ENCODE measurements at places on chromosomes 4 and X.
A peak's percentile ranks its signal among the peaks of the same experiment; 100 is the strongest.

DNA sequence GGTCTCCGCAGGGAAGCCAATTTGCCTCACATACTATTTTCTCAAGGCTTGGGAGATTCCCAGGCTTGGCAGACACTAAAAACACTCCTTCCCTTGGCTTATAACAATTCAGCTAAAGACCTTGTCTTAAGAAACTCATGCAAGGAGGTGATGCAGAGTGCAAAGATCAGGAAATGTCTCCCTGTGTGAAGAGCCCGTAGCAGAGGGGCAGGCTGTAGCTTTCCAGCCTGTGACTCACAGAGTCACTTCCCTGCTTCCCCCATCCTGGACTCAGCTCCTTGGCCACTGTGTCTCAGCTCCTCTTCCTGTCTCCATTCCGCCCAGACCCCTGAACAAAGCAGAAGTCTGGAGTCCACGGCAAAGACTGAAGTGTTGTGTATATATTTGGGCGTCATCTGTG lies 56.1 kb downstream of the KDR start:
- DNase-seq = no peak

GRCh38 chr4:134862116-134862515 lies 660.5 kb upstream of the PABPC4L start:
- no peak for DNase-seq

DNA sequence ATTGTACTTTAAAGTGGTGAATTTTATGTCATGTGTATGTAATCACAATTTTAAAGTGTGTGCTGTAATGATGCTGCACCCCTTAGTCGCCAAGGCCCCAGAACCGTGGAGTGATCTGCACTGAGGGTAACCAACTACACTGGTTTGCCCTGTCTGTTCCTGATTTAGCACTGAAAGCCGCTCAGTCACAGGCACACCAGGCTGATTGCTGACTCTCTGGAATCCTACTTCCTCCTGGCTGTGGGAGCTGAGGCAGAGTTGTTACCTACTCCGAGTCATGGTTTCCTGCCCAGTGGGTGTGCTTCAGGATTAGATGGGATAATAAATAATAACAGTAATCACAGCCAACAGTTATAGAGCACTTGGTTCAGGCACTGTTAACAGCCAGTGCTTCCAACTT lies 645.4 kb downstream of the BCOR start:
- no peak for DNase-seq

GRCh38 chr4:98287328-98287727 lies 26.1 kb downstream of the RAP1GDS1 start:
- no peak for DNase-seq

- DNase-seq = no peak
Observed at GRCh38 chr4:114603497-114603896, 4.9 kb downstream of the UGT8 start.

GRCh38 chrX:115409551-115409950 lies 120.0 kb downstream of the LUZP4 start:
- no peak for DNase-seq

- no peak for DNase-seq
Observed at GRCh38 chrX:12115377-12115776, 22.9 kb upstream of the FRMPD4 start.

DNA sequence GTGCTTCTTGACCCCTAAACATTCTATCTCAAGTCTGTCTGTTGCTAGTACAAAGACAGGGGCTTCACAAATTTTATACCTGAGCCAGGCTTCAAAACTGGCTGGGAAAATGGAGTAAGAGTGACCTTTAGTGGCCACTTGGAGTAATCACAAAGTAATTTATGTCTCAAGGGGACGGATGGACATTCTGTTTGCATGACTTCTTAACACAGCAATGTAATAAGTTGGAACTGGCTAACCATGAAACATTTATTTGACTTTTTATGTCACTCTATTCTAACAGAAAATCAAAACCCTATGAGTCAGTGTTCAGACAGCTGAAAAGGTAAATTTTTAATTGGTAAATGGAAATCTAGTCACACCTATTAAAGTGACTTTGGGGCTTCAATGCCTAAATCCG lies 600.6 kb downstream of the ANKRD50 start:
- DNase-seq = no peak

GRCh38 chrX:85544609-85545008 lies 165.1 kb upstream of the POF1B start:
- DNase-seq = no peak

- no peak for DNase-seq
Observed at GRCh38 chrX:32141841-32142240, 1069.5 kb downstream of the DMD start.

DNA sequence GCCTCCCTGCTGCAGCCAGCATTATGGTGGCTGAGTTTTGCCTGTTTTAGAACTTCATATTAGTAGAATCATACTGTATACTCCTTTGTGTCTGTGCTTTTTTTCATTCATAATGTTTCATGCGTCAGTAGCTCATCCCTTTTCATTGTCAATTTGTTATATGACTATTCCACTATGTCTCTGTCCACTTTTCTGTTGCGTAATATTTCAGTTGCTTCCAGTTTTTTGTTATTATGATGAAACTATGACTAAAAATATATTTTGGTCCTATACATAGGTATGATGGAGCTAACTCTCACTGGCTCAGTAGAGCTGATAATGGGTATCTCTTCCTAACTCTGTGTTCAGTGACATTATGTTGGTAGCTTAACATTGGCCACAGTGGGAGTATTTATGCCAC lies 48.3 kb downstream of the DMP1 start:
- DNase-seq = no peak

DNA sequence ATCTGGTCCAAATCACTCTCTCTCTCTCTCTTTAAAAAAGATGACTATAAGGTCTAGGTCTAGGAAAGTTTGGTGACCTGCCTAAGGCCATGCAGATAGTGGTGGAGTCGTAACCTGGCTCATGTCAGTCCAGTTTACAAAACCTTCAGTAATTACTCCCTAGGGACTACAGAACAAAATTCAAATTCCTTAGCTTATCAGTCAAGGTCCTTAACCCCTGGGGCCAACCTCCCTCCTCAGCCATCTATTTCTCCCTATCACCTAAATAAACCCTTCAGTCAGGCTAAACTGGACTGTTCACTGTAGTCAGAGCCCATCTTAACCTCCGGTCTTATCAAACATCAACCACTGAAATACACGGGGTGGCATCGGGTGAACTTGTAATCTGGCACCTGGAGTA lies 68.9 kb downstream of the MAP3K15 start:
- DNase-seq = no peak

GRCh38 chrX:43469391-43470054 lies 186.6 kb upstream of the MAOA start:
- no peak for DNase-seq

DNA sequence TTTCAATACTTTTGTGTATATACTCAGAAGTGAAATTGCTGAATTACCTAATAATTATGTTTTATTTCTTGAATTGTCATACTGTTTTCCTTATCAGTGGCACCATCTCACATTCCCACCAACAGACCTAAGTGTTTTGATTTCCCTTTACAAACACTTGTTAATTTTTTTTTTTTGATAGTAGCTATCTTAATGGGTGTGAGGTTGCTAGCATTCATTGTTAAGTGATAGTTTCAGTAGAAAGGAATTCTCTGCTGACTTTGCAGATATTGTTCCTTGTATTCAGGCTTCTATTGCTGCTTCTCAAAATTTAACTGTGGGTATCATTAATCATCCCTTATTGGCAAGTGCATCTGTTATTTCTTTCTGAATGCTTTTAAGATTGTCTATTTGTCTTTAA lies 927.5 kb upstream of the SLIT2 start:
- DNase-seq = no peak

DNA sequence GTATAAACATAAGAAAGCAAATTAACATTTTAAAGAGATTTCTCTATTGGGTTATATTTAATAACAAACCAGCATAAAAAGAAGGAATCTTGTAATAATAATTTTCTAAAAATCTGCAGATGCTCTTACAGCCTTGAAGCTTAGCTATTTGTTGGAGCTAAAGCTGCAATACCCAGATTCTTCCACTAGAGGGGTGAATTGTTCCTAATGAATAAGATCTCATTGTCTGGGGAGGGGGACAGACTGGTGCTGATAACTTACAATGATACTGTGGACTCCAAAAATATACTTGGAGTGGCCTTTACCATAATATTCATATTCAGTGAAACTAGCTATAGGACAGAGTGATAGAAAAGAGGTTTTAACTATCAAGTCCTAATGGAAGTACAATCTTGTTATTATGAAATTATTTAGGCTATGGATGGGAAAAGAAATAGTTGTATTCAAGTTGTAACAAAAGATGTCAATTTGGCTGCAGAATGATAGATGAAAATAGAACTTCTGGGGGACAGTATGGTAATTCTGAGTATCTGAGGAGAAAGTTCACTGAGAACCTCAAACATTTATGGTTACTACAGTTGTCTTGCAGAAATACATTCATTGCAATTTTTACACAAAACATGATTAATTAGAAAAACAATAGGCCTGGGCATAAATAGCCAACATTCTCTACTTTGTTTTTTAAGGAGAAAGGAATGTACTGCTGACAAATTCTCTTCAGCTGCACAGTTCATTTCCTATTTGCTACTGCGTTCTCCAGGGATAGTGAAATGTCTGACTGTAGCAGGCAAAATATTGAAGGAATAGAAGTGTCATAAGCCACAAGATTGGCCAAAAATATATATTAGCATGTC lies 443.3 kb downstream of the GBA3 start:
- peak; percentile 61 for DNase-seq

DNA sequence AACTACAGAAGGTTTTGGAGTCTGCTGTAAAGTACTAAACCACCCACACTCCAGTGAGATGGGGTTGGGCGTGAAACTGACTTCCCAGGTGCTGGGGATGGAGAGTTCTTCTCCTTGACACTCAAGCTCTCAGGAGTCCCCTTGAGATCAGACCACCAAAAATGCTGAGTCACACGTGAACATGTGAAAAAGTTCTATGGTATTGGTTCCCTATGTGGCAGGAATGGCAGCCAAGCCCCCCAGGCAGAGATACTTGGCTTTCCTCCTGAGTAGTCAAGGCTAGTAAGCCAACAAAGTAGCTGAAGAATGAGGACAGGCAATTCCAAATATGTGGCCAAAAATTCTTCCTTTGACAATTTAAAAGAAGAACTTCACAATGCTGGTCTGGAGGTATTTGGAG lies 222.0 kb upstream of the ADAMTS3 start:
- DNase-seq = no peak

DNA sequence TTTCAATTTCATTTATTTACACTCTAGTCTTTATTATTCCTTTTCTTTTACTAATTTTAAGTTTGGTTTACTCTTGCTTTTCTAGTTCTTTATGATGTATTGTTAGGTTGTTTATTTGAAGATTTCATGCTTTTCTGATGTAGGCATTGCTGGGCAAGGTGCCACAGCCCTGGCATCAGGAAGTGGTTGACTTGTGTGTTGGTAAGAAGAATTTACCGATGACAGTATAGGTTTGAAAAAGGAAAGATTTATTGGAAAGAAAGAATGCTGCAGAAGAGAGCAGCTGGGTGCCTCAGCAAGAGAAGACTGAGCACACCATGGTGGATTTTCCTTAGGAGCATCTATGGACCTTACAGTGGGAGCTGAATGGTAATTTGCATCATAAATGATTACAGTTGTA lies 153.2 kb downstream of the KLF8 start:
- DNase-seq = no peak

- no peak for DNase-seq
Observed at GRCh38 chrX:68833855-68834331, 5.1 kb downstream of the EFNB1 start.

- no peak for DNase-seq
Observed at GRCh38 chrX:131365766-131366165, 76.7 kb upstream of the IGSF1 start.

DNA sequence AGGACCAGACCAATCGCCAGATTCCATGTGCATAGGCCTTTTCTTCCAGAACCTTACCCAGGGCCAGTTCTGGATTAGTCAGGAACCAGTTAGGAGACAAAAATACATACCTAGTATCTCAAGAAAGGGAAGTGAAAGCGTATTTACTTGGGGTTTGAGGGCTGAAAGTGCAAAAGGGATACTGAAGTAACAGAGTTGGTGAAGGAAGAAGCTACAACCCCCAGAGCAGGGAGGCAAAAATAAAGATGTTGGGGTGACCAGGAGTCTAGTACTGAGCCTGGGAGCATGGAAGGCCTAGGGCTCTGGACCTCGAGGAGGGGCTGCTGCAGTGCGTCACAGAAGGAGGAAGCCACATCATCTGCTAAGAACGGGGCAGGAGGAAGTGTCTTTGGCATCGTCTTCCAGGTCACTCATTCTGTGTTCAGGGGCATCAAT lies 38.3 kb downstream of the TKTL1 start:
- no peak for DNase-seq

- DNase-seq = no peak
Observed at GRCh38 chrX:47129899-47130358, 14.6 kb downstream of the NDUFB11 start.

- no peak for DNase-seq
Observed at GRCh38 chrX:133789829-133790228, 195.6 kb downstream of the GPC3 start.

GRCh38 chr4:105805501-105806120 lies 89.7 kb upstream of the NPNT start:
- DNase-seq = no peak

DNA sequence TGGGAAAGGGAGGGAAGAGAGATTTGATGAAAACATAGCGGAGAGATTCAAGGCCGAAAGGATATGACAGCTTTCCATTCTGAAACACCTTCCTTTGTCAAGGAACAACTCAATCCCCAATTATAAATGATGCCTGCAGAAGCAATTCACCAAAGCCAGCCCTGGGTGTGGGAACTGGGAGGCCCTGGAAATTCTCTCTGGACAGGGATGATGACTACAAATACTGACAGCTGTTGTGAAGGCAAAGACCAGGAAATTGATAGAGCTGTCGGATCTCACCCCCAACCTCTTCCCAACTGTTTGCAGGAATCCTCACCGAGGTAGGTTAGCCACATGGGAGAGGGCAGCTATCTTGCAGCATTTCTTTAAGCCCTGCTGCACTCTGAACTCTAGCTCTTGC lies 54.3 kb downstream of the CCDC149 start:
- DNase-seq = no peak

DNA sequence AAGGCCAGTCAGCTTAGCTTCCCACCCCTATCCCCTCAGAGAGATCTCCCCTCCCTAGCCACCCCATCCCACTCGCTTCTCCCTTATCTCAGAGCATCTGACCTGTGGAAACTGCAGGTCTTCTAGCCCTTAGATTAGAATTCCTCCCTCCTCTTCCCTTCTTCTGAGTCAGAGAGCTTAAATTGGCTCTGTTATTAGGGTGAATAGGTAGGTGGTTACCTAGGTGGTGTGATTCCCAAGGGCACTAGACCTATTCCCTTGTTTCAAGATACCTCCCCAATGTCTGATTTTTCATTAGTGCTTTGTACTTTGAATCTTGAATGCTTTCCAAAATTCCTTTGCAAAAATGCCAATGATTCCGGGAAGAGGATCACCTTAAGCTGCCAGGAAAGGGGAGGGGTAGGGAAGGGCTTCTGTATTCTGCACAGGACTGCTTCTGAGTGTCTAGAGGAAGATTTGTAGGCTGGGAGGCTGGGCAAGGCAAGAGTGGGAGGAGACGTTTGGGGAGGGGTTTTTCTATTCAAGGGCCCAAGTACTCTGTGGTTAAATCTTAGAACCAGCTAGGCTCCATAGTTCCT lies 24.5 kb upstream of the MSN start:
- no peak for DNase-seq

GRCh38 chr4:153560908-153561307 lies 94.7 kb downstream of the TMEM131L start:
- DNase-seq = no peak

Measured in NCI-H1694 (cell line).